ENCODE measurements at places on chromosomes 13 and 19. TPM values are rescaled to one million over a fixed set of nuclear protein-coding genes. Genes with fewer than 3 reads are reported as not detected.

The LRRC4B gene
- not detected for total RNA-seq

The GJA3 gene
- not detected for total RNA-seq

The ZNF30 gene
- total RNA-seq = 0.98 TPM

The KIR3DL2 gene
- total RNA-seq = not detected

The RFPL4AL1 gene
- not detected for total RNA-seq

The FOSB gene
- 0.56 TPM for total RNA-seq

The NCAN gene
- total RNA-seq = 0.10 TPM
